LNCaP clone FGC (cell line): ENCODE measurements at places on chromosomes 1 and 21.

- DNase-seq, result no peak
Observed at GRCh38 chr1:26983863-26984262, 9.6 kb upstream of the TRNP1 start.

DNA sequence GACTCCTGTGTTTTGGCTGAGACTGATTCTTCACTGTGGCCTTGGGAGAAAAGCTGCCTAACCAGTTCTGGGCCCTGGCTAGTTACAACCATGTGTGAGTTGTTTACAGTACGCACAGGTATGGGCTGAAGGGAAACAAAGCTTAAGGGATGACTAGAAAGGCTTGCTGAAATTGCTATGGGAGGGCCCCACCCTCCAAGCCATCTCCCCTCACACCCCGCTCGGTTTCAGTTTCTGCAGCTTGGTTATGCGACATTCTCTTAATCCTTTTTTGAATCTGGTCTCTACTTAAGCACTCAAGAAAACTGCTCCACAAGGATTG is 43.1 kb downstream of the PBX1 start:
- peak; percentile 96 for DNase-seq

DNA sequence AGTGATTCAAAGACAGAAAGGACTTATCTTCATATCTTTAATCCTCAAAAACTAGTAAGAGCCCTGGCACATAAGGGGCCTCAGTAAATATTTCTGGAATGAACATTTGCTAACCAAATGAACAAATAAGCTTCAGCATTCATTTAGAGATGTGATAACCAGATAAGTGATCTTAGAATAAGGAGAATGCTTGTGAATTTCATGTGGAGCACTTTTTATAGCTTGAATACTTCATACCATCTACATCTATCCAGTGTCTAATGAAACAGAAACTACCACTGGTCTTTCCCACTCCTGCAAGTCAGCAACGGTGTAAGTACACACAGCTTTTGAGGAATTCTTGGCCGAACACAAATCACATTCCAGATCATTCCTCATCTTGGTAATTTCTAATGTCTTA is 38.5 kb downstream of the EDEM3 start:
- DNase-seq, result no peak

DNA sequence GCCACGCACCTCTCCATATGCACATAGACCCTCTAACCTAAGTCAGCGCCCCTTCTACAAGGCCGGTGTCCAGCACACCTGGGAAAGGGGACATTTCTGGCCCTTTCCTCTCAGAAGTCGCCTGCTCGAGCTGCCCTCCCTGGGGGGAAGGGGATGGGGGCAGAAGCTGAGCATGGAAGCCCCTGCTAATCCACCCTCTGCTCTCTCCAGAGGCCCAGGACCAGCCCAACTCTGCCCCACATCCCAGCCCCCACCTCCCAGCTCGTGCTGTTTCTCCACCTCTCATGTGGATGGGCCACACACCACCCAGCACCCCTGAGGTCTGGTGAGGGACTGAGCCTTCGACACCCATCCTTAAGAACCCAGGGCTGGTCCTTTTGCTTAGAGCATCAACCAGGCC is 14.8 kb downstream of the TNFRSF1B start:
- DNase-seq, result no peak

GRCh38 chr1:95340061-95340460 is 106.1 kb downstream of the RWDD3 start:
- no peak for DNase-seq

- peak; percentile 73 for DNase-seq
Observed at GRCh38 chr1:8817412-8818324, at the start of gene RERE. Gene RERE (minus strand): TSS chr1:8817640.

DNA sequence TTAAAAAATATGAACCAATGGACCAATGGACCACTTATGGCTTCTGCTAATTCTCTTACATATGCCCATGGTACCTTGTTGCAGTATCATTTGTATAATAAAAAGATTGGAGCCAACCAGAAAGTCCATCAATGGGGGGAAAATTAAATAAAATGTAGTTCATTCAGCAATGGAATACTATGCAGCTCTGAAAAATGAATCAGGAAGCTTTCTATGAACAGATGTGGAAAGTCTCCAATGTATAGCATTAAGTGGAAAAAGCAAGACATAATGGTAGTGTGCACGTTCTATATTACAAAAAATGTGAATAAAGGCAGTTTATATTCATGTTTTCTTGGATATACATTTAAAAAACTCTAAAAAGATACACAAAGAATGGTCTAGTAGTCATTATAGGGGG is 101.3 kb downstream of the KCNJ15 start:
- no peak for DNase-seq

DNA sequence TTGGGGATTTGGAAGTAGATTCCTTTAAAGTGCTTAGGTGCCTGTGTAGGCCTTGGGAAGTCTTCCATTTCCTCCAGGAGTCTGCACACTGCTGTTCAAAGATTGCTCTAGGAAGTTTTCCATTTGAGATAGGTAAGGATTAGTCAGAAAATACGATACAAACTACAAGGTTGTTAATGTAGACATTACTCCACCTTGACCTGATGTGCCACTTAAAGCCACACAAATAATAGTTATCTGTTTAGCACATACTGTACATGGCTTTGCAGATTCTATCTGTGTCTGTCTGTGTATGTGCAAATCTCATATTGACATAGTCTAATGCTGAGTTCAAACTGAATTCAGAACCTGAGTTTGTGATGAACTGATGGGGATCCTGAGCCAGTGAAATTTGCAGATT is 118.4 kb downstream of the RHOU start:
- DNase-seq, result peak; percentile 17

- DNase-seq, result no peak
Observed at GRCh38 chr1:15215116-15215515, 31.9 kb upstream of the FHAD1 start.

DNA sequence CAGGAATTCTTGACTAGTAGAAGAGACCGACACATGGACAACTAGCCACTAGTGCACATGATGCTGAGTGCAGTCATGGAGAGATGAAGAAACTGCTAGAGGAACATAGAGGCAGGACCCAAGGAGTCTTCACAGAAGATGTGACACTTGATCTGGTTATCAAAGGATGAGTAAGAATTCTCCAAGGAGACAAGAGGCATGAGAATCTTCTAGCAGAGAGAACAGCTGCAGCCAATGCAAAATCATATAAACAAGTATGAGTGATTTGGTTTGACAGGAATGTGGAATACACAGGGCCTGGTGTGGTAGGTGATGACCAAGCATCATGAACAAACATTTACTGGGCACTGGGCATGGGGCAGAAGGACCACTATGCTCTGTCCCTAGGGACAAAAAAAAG is 140.9 kb upstream of the CTTNBP2NL start:
- no peak for DNase-seq

- DNase-seq, result no peak
Observed at GRCh38 chr1:188689542-188689941, 1788.1 kb downstream of the BRINP3 start.

- DNase-seq, result no peak
Observed at GRCh38 chr1:22887491-22887890, 85.2 kb downstream of the LACTBL1 start.

- no peak for DNase-seq
Observed at GRCh38 chr21:21612466-21612865, 614.3 kb downstream of the NCAM2 start.

GRCh38 chr1:53954128-53954527 is 8.0 kb downstream of the LRRC42 start:
- no peak for DNase-seq

- no peak for DNase-seq
Observed at GRCh38 chr1:119011706-119012105, 23.6 kb upstream of the TBX15 start.
